Osteocyte (in vitro differentiated cells): ENCODE measurements at places on chromosomes 12 and 14. TPM values are rescaled to one million over a fixed set of nuclear protein-coding genes. Genes with fewer than 3 reads are reported as not detected.
A peak's percentile ranks its signal among the peaks of the same experiment; 100 is the strongest.

DNA sequence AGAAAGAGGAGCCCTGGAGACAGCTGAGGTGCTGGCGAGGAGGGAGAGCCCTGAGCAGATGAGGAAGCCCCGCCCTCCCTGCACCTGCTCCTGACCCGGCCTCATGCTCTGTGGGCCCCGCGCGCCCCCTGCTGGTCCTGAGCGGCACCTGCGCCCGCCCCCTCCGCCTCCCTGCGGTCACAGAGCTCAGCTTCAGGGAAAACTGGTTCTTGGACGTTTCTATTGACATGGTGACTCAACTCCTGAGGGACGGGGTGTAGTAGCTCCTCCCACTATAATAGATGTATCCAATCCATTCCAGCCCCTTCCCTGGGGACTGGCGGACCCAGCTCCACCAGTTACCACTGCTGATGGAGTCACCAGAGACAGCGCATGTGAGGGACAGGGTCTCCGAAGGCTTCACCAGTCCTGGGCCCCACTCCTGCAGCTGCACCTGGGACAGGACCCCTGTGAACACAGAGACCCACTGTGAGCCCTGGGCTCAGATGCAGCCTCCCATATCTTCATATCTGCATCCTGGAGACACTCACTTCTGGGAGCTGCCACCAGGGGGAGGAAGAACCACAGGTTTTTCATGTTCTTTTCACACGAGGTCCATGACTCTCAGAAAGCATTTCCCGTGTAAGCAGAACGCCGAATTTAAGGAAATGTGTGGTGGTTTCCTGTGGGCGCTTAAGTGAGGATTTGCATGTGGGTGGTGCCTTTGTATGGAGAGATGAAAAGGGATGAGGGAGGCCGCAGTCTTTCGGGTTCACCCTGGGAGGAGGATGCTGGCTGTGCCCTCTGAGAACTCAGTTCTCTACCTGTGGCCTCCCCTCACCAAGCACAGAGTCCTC is 1346.4 kb downstream of the TMEM121 start:
- no peak overlapping the region for H3K4me3 ChIP-seq
- no peaks in the 10 kb centered on the region for H3K36me3 ChIP-seq
- peak; percentile 75 for DNase-seq
- no peaks in the 10 kb centered on the region for H3K4me1 ChIP-seq
- H3K27ac ChIP-seq: no peak overlapping the region

DNA sequence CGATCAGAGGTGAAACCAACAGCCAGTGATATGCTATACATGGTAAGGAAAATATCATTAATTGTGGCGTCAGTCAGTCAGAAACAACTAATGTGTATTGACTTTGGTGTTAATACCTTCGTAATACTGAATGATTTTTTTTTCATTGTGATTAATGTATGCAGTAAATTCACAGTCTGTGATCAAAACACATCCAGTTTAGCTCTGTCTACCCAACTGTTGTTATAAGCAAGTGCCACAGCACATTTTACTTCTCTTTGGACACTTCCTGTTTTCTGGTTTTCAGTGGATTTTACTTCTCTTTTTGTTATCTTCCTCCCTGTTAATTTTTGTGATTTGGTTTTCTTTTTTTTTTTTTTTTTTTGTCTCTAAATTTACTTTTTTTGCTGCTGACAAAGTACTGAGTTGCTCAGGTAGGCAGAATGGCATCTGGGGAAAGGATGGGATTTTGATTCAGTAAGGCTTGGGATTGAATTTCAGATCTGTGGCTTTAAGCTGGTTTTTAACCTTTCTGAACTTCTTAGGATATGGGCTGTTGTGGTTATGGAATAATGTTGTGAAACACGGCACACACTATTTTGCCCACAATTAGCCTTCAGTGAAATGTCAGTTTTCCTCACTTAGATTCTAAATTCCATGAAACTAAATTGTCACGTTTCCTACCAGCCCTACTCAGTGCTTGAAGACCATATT is 604 bp downstream of the GLIPR1 start:
- H3K27ac ChIP-seq: peak overlapping the region; percentile 98
- H3K36me3 ChIP-seq: no peaks in the 10 kb centered on the region
- no peak for DNase-seq
- no peaks in the 10 kb centered on the region for H3K27me3 ChIP-seq
- peak overlapping the region; percentile 83 for H3K4me3 ChIP-seq
- peaks cover 54% of the 10 kb centered on the region for H3K4me1 ChIP-seq

- H3K27ac ChIP-seq: no peak overlapping the region
- no peak for DNase-seq
- H3K36me3 ChIP-seq: no peaks in the 10 kb centered on the region
- peaks cover 5% of the 10 kb centered on the region for H3K27me3 ChIP-seq
- H3K4me1 ChIP-seq: no peaks in the 10 kb centered on the region
- H3K4me3 ChIP-seq: no peak overlapping the region
Measured at GRCh38 chr12:102800565-102800964, 116.5 kb downstream of the PAH start.

DNA sequence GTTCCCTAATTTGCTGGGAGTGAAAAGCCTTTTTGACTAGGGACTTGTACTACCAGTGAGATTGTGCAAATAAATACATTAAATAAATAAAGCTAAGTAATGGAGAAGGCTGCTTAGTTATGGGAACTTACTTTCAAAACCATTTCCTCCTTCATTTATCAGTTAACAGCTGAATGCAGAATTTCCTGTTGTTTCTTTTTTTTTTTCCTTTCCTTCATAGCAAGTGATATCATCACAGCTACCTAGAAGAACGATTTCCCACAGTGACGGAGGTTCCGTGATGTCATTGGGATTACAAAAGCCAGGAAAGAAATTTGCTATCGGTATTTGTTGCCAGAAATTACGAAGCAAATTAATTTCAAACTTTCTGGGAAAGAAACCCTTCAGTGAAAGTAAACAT is 42.1 kb upstream of the SOCS2 start:
- H3K4me3 ChIP-seq: no peak overlapping the region
- peak; percentile 4 for DNase-seq
- H3K4me1 ChIP-seq: peaks cover 15% of the 10 kb centered on the region

DNA sequence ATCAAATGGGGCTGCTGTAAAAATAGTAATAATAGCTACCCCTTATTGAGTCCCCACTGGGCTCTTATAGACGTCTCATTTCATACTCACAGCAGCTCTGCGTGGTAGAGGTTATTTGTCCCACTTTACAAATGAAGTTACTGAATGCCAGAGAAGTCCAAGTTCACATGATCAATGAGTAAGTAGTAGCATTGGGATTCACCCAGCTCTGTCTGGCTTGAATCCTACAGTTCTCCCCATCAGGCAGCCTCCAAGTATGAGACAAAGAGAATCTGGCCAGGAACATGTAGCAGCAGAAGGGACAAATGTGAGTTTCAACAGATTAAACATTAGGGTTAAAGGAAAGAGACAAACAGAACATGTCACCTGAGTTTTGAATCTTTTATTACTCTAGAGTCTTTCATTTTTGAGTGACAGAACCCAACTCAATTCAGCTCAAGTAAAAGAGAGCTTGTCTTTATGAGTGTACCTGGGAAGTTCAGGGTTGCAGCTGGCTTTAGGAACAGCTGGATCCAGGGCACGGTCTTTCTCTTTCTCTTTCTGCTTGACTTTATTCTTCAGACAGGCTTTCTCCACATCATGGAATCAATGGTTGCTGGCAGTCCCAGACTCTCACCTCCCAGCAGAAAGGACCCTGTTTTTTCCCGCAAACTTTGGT is 64.1 kb upstream of the JDP2 start:
- no peak overlapping the region for H3K4me3 ChIP-seq
- H3K4me1 ChIP-seq: no peaks in the 10 kb centered on the region
- H3K27ac ChIP-seq: no peak overlapping the region
- H3K36me3 ChIP-seq: no peaks in the 10 kb centered on the region

Gene SPX
- 9.4 and 11.6 TPM in 2 replicates for total RNA-seq

Gene TMTC1
- total RNA-seq: 35.3 and 37.5 TPM in 2 replicates

DNA sequence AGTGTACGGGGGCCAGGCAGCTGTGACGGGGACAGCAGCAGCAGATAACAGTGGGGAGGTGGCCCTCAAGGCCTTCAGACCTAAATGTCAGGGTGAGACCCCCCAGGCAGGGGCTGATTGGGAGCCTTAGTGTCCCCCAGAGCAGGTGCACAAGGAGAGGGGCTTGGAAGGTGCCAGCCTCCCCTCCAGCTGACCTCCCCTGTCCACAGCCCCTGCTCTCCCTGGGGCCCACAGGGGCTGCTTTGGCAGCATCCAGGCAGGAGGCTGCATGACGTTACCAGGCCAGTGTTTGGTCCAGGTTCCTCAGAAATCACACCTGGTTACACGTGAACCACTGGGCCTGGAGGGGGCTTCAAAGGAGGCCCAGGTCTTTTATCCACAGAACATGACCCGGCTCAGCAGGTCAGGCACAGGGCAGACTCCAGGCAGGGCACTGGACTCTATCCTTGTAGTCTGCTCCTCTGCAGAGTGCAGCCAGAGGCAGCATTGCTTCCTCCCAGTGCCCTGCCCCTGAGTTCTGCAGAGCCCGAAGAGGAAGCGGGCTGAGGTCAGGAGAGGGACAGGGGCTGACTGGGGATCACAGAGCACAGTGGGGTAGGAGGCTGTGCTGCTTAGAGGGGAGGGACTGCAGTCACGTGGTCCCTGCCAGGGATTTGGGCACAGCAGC is 2.6 kb upstream of the TRMT61A start:
- peaks cover 37% of the 10 kb centered on the region for H3K4me1 ChIP-seq
- no peaks in the 10 kb centered on the region for H3K36me3 ChIP-seq
- DNase-seq: no peak
- H3K27me3 ChIP-seq: peaks cover 4% of the 10 kb centered on the region
- H3K4me3 ChIP-seq: no peak overlapping the region

DNA sequence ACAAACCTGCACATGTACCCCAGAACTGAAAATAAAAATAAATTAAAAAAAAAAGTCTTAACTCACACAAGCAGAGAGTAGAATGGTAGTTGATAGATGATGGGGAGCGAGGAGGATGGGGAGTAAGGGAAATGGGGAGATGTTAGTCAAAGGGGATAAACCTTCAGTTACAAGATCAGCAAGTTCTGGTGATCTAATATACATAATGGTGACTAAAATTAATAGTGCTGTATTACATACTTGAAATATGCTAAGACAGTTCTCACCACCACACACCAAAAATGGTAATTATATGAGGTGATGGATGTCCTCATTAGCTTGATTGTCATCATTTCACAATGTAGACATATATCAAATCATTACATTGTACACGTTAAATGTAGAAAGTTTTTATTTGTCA is 3.2 kb upstream of the C12orf42 start:
- H3K27ac ChIP-seq: no peak overlapping the region
- no peak overlapping the region for H3K4me3 ChIP-seq
- no peaks in the 10 kb centered on the region for H3K36me3 ChIP-seq

Gene CD27
- total RNA-seq: not detected in 2 replicates

DNA sequence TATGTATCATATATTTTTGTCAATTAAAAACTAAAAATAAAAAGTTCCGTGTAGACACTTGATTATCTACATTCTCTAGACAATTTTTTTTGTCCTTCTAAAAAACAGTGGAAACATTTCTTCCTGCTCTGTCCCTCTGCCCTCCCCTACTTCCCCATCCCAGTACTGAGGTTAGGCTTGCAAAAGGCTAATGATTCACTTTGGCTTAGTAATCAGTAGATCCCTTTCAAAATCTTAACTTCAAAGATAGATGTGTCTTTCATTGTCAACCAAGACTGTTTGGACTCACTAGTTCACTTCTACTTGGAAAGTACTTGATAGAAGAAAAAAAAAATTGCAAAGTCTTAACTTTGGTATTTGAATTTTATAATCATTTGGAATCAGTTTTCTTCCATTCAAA is 3.8 kb downstream of the SETD3 start:
- no peak overlapping the region for H3K27ac ChIP-seq
- DNase-seq: no peak
- peaks cover 32% of the 10 kb centered on the region for H3K4me1 ChIP-seq

Gene SOAT2
- not detected in 2 replicates for total RNA-seq

- no peaks in the 10 kb centered on the region for H3K27me3 ChIP-seq
- H3K4me1 ChIP-seq: peaks cover 23% of the 10 kb centered on the region
- H3K36me3 ChIP-seq: peaks cover 35% of the 10 kb centered on the region
- no peak overlapping the region for H3K27ac ChIP-seq
- no peak overlapping the region for H3K4me3 ChIP-seq
Measured at GRCh38 chr14:89407856-89408255, 9.2 kb downstream of the FOXN3 start.

Gene SLC10A1
- not detected in 2 replicates for total RNA-seq

DNA sequence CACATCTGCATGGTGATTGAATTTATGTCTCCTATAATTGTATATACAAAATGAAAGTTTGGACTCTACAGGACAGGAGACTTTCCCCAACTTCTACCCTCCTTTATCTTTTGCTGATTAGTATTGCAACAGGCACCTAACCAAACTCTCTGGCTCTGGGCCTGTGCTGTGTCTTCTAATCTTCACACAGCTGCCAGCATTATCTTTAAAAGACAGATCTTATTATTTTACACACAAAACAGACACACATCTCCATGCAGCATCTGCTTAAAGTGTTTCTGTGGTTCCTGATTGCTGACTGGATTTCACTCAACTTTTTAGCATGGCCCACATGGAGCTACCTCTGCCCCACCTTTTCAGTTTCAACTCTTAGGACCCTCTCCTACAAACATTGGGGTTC is 154.9 kb upstream of the PELI2 start:
- H3K4me1 ChIP-seq: no peaks in the 10 kb centered on the region
- no peaks in the 10 kb centered on the region for H3K36me3 ChIP-seq
- H3K4me3 ChIP-seq: no peak overlapping the region
- no peak for DNase-seq
- H3K27me3 ChIP-seq: peaks cover 17% of the 10 kb centered on the region

- H3K27me3 ChIP-seq: no peaks in the 10 kb centered on the region
- H3K36me3 ChIP-seq: no peaks in the 10 kb centered on the region
- DNase-seq: no peak
- peak overlapping the region; percentile 9 for H3K27ac ChIP-seq
- H3K4me3 ChIP-seq: no peak overlapping the region
Measured at GRCh38 chr12:14999021-14999694, 26.3 kb downstream of the PDE6H start.

DNA sequence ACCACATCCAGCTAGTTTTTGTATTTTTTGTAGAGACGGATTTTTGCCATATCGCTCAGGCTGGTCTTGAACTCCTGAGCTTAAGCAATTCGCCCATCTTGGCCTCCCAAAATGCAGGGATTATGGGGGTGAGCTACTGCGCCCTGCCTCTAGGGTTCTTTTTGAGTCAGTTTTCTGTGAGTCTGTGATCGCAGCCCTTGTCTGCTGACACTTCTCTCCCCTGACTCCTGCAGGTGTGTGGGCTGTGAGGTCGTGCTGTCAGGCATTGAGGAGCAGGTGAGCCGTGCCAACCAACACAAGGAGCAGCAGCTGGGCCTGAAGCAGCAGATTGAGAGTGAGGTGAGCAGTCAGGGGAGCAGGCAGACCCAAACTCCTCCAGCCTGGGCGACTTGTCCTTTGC is 6.3 kb downstream of the COPS7A start:
- peaks cover 11% of the 10 kb centered on the region for H3K4me1 ChIP-seq
- no peaks in the 10 kb centered on the region for H3K27me3 ChIP-seq
- H3K36me3 ChIP-seq: peaks cover 29% of the 10 kb centered on the region
- no peak overlapping the region for H3K27ac ChIP-seq
- no peak overlapping the region for H3K4me3 ChIP-seq

DNA sequence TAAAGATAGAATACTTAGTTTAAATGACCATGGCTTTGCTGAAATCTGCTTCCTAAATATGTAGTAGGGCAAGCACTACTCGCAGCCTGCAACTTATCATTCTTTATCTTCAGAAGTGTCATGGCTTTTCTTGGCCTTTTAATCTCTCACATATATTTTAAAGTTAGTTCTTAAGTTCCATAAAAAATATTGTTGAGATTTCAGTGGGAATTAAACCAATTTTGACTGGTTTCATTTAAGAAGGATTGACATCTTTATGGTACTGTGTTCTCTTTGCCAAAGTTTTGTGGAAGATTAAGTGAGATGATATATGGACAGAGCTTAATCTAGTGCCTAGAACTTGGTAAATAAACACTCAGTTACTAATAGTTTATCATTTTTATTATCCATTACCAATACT is 56.7 kb downstream of the KIAA0586 start:
- H3K4me1 ChIP-seq: peaks cover 10% of the 10 kb centered on the region
- peaks cover 25% of the 10 kb centered on the region for H3K36me3 ChIP-seq
- DNase-seq: no peak
- no peak overlapping the region for H3K27ac ChIP-seq
